Activated T-helper 1 cell treated with anti-CD3 and anti-CD28 coated beads, Interleukin-2, amount 50 U/mL, for 16 hours (primary cell): ENCODE measurements at places on chromosomes 11 and 22.

DNA sequence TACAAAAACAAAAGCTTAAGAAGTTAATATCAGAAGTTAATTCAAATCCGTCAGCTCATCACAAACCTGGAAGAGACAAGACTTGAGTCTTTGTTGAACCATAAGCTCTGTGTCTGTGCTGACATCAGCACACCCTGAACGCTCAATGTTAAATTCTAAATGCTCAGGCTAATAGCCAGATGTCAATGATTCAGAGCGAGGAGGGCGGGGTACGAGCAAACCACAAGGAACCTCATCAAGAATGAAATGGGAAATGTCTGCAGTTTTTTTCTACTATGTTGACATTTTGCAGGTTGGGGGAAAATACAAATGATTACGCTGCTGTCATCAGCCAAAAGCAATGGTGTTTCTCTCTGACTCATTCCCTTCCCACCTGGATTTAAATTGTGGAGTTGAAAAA lies 1057.2 kb downstream of the NTM start:
- no peak for DNase-seq

GRCh38 chr22:41919357-41920224 lies 4.7 kb upstream of the SHISA8 start:
- no peak for DNase-seq

DNA sequence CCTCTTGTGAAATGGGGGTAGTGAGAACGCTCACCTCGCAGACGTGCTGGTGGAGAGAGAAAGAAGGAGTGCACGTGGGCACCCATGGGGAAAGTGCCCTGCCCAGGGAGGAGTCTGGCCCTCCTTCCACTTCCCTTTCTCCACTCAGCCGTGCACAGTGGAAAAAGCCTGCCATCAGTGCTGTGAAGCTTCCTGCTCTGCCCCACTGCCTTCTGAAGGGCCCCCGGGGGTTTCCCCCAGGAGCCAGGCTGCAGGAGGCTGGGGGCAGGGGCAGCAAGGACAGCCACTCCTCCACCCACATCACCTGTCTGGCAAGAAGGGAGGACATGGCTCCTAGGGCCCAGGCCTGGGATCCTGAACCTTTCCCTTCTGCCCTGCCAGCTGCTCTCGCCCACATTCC lies 7.6 kb downstream of the TP53I11 start:
- no peak for DNase-seq

GRCh38 chr22:28903729-28904128 lies 20.4 kb downstream of the ZNRF3 start:
- no peak for DNase-seq
